Smooth muscle cell of the pulmonary artery (primary cell): ENCODE measurements at places on chromosomes 13 and 19. TPM values are rescaled to one million over a fixed set of nuclear protein-coding genes. Genes with fewer than 3 reads are reported as not detected.

LRRC63 gene
- total RNA-seq = 0.20 TPM in 1 of 2 replicates, not detected in the other

FFAR2 gene
- total RNA-seq = not detected in 2 replicates

DPF1 gene
- 1.0 and 1.6 TPM in 2 replicates for total RNA-seq

INAFM1 gene
- 3.0 and 3.9 TPM in 2 replicates for total RNA-seq
